Occipital lobe (tissue), 3 donors: ENCODE measurements at places on chromosomes 7 and 10. TPM values are rescaled to one million over a fixed set of nuclear protein-coding genes. Genes with fewer than 3 reads are reported as not detected.

- DNase-seq, result no peak
Measured at GRCh38 chr7:155804431-155804831, 7.8 kb downstream of the SHH start.

DNA sequence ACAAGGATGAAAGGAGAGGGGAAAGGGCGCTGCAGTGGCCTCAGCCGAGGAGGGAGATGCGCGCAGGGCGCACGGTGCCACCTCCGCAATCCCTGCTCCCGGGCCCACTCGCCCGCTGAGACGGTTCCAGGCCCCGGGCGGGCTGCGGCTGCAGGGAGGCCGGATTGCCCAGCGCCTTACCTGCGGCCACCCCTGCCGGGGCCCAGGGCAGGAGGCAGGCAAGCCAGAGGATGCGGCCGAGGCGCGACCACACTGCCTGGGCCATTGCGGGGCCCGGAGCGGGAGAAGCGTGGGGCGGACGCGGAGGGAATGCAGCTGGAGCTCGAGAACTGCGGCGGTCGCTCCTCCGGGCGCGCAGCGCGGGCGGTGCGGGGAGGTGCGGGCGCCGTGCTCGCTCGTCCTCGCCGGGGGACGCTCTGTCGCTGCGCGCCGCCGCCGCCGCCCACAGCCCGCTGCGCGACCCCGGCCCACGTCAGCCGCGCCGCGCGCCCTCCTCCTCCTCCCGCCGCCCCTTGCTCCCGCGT lies at the start of gene TMEM130:
Gene TMEM130, minus strand, starts transcription at position 418 of the 524 bp plus-strand sequence. Its CDS starts 153 bp downstream, at position 265.
- DNase-seq, result peak; percentile 55

DNA sequence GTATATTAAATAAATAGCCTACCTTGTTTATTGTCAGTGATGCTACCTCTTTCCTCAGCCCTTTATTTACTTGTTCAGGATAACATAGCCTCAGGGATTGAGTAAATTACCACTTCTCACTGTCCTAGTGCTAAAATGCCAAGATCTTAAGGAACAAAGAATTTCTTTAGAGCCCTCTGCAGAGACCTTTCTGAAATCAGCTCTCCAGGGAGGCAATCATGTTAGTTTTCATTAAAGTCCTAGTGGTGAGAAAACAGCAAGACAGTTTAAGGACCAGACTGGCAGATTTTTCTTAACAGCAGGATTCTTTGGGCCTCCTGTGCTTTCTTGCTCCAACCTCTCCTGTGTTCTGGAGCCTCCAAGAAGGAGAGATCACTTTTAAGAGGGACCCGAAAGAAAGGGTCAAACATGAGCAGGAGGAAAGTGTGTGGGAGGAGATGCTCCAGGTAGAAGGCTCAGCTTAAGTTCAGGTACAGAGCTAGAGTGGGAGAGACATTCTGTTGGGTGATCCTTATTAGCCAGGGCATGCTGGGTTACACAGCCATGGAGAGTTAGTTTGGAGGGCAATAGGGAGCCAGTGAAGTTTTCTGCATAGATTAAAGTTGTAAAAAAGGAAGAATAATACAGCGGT lies 1.2 kb upstream of the PLCE1 start:
- no peak for DNase-seq

DNA sequence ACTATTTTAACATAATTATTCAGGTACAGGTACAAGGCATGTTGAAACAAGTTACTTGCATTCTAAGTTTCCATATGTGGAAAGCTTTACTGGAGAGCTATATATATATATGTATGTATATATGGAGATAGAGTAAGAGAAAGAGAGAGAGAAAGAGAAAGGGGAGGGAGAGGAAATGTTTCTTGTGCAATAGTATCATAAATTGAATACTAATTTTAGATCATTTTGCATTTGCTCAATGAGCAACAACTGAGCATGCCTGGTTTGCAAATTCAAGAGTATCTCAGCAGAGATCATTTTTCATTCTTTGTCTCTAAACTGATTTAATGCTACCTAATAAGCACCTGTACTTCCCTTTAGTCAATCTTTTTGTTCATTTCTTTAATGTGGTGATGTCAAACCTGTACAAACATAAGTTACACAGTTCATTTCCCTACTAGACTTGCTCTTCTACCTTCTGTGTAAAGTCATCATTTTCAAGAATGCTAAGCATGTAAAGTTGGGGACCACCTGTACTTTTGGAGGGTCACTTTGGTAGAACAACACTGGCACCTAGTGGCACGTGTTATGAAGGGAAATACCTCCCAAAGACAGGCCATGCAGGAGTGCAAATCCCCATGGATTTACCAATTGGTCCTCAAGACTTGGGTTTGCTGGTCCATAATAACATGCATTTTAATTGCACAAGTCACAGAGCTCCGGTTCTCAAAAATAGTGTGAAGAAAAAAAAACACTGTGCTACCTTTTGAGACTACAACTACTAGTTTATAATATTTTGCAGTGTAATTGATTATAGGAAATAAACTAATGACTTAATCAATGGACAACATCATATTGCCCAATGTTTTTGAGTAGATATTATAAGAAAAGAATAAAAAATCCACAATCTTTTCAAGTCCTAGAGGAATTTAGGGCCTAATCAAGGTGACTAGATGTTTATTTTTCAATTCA lies 431.2 kb upstream of the IGFBP3 start:
- DNase-seq, result peak; percentile 3

DNA sequence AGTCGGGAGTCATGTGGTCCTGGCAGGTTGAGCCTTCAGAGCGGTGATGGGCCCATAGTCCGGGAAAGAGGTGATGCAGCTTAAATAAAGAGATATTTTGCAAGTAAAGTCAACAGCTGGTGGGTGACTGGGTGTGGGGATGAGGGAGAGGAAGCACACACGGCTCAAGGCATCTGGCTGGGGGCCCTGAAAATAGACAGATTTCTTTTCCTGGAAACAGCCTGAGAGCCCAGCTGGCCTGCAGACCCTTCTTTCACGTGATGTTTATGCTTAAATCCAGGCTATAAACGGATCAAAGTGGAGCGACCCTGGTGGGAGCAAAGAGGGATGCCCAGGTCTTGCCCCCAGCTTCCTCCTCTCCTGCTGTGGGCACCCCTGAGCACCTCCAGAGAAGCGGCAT lies 149.1 kb downstream of the TEX36 start:
- no peak for DNase-seq

DNA sequence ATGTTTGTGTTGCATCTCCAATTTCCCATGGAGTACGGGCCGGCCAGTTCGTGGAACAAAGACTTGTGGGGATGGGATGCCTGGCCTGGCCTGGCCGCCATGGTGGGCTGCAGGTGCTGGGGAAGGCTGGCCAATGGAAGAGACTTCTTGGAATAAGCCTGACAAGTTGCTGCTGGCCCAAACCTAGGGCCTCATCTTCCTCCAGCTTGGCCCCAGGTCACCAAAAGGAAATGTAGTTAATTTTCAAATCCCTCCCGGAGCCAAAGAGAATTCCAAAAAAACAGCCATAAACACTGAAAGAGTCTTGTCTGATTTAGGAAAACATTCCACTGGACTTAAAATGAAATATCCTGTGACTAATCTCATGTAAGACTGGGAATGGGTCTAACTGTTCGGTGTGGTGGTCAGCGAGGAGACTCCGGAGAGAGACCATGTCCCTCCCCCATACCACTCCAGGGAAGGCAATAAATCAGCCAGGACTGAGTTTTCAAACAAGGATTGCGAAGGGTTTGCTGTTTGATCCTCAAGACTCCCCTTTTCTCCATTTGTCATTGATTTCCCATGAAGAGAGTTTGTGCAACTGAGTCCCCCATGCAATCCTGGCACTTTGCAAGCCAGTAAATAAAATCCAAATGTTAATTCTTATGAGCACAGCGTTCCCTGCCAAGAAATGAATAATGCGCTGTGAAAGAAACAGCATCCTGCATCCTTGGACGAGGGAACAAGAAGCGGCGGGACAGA lies 128.7 kb upstream of the HABP2 start:
- no peak for DNase-seq

DNA sequence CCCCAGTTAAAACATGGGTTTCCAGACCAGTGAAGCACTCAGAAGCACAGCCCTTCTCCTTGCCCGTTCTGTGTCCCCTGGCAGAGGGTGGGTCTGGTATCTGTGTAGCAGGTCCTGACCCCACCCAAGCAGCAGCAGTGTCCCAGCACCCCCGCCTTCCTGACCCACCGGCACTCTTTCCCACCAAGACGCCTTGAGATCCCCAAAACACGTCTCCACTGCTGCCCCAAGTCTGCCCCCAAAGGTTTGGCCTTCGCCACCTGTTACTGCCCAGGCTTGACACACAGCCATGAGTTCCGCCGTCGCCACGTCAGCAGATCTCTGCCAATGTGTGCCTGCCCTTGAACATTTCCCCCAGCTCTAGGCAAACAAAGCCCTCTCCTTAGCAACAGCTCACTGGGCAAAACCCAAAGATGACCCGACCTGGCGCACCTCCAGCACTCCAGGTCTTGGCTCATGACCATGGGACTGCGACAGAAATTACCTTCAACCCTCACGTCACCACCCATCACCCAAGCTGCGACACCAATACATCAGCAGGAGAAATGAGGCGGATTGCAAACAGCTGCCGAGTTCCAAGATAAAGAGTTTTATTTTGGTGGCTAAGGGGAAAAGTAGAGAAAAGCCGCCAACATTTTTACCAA lies 75.6 kb downstream of the CTBP2 start:
- DNase-seq, result no peak

- no peak for DNase-seq
Measured at GRCh38 chr7:51059504-51060142, 257.0 kb downstream of the COBL start.

DNA sequence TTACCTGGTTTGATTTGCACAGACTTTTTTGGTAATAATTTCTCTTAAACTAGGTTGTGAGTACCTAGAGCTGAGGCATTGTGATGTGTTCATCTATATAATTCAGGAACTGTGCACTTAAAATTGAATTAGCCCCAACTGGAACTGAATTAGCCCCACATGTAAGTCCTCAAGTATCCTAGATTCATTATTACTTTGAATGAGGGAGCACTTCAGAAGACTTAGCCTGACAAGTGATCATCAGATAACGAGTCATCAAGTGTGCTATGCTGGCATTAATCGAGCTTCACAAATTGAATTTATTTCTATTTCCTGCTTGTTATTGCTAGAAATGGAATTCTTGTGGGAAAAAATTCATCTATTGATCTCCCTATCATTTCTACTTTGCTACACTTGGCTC lies 323.4 kb upstream of the SEMA3D start:
- DNase-seq, result no peak

- DNase-seq, result no peak
Measured at GRCh38 chr10:80158126-80158525, 25.6 kb downstream of the PLAC9 start.

DNA sequence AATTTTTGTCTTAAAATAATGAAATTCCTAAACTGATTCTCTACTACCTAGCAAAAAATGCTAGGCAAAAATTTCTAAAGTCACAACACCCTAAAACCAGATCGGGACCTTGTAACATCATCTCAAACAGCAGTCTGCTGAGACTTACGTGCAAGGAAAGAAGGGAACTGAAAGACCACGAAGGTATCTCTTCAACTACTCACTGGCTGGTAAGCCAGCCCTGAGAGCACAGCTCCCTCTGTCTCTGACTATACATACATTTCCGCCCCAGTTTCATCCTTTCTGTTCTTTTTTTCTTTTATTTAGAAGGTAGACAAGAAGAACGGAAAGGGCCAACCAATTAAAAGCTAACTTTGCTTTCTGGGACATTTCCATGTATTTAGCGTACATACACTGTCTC lies 15.6 kb downstream of the SORCS1 start:
- no peak for DNase-seq

DNA sequence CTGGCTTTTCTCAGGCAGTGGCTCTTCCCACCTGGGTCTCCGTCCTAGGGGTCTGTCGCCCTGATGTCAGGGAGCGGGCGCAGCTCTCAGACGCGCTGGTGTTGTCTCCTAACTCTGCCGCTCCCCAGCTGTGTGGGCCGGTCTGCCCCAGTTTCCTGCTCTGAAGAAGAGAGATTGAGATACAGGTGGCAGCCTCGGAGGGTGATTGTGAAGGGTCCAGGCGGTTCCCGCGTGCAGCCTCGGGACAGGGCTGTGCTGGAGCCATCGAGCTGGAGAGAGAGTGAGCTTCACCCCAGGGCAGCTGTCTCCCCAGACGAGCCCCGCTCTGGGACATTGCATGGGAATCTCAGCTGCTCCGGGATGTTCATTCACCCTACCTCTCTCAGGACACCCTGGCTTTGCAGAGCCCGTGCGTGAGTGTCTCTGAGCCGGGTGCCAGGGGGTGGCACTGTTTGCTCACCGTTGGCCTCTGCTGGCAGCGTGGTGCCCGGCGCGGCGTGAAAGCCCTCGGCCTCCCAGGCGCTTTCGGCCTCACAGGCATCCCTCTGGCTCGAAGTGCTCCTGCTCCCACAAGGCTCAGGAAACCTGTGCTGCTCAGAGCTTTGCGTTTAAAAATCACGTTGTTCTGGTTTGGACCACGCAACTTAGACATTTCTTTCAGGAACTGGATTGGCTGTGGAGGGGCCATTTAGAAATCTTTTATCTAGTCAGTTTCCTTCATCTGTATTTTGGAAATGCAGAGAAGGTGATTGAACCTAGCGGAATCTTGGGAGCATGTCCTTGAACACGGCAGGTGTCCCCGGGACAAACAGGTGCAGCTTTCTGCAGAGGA lies 33.8 kb upstream of the ZFAND2A start:
- no peak for DNase-seq

DNA sequence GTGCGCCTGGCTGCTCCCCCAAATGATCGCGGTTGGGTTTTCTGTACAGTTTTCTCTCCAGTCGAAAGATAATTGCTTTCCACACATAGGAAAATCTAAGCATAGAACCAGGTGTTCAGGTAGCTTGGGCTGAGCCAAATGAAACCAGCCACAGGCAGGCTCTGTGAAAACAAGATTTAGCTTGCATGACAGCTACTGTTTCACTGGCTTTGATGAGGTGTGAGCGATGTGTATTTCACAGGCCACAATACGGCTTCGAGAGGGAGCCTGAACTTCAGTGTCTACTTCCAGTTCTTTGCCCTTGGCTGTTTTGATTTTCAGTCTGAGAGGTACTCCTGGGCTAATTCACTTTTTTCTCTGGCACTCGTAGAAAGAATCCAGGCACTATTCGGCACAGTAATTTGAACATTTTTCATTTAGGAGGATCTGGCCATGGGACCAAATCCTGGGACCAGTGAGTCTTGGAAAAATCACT lies 110.5 kb downstream of the JCAD start:
- no peak for DNase-seq

MALRD1 gene
- 3.6 TPM for total RNA-seq

TMEM229A gene
- 1.7 TPM for total RNA-seq

RRP12 gene
- 9.2 TPM for total RNA-seq

C10orf71 gene
- not detected for total RNA-seq

CHCHD1 gene
- 14.5 TPM for total RNA-seq

GNAT3 gene
- total RNA-seq, result not detected
